Adipocyte (in vitro differentiated cells): ENCODE measurements at places on chromosomes 3 and 15.

GRCh38 chr3:169008776-169009358, 654.6 kb downstream of the MECOM start:
- no peak for DNase-seq

DNA sequence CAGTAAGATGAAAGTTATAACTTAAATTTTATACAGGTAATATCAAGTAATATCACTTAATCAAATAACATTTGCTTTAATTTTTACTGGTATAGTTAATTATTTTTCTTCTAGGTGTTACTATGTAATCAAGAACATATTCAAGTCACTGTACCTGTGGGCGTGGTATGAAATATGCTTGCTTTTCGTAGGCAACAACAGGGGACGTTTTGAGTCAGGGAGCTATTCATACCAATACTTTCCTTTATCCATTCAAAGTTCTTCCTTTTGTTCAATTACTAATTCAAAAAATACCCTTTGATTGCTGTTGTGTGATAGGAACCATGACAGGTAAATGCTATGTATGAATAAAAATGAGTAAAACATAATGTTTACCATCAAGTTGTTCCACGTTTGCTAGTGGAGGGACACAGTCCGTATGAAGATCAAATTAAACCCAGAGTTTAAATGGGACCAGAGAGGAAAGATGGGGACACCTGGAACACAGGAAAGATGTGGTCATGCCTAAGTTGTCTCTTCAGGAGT, 654.0 kb upstream of the KCNMB2 start:
- no peak for DNase-seq

DNA sequence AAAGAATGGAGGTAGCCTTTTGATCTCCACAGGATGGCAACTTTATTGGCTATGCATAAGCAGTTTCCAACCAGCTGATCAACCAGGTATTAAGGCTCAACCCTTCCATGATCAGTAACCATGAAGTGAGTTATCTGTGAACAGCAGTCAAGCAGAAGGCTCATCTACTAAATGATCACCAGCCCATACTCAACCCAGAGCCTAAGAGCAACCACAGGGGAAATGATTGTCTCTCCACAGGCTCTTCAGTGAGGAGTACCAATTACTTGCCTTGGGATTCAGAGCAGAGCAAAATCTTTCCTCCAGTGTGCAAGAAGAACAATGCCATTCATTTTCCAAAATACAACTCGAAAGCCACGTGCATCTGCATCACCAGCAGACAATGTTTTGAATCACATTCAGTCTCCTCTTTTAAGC, 754.8 kb downstream of the ROBO1 start:
- DNase-seq = no peak

DNA sequence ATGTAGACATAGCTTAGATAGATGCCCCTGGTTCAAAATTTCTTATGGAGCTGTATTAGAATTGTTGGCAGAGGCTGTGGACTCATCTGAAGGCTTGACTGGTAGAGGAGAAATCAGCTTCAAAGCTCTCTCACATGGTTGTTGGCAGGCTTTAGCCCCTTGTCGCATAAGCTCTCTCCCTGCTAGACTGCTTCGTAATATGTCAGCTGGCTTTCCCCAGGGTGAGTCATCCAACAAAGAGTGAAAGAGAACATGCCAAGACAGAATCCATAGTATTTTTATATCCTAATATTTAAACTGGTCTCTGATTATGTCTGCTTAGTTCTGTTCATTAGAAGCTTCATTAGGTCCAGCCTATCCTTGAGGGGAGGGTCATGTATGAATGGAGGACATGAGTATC, 427.4 kb upstream of the NAALADL2 start:
- DNase-seq = no peak

GRCh38 chr15:27491666-27492621, 521.0 kb downstream of the GABRG3 start:
- no peak for DNase-seq

- DNase-seq = no peak
These were observed 12.5 kb downstream of the GSK3B start for GRCh38 chr3:120081719-120082118.

DNA sequence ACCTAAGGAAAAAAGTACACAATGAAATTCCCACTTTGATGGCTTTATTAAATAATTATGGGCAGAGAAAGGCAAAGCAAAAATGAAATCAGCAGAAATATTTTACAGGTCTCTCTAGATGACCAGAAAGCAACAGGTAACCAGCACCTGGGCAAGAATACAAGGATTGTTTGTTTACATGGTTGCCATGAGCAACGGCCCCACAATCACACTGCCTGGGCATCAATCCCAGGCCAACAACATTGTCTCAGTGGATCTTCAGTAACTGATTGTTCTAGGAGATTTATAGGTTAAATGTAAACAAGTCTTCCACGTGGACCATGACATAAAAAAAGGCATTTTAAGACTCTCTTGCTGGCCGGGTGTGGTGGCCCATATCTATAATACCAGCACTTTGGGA, 82.6 kb downstream of the PDZRN3 start:
- no peak for DNase-seq

- DNase-seq = no peak
These were observed 37.7 kb upstream of the RAB6B start for GRCh38 chr3:133933097-133934024.

DNA sequence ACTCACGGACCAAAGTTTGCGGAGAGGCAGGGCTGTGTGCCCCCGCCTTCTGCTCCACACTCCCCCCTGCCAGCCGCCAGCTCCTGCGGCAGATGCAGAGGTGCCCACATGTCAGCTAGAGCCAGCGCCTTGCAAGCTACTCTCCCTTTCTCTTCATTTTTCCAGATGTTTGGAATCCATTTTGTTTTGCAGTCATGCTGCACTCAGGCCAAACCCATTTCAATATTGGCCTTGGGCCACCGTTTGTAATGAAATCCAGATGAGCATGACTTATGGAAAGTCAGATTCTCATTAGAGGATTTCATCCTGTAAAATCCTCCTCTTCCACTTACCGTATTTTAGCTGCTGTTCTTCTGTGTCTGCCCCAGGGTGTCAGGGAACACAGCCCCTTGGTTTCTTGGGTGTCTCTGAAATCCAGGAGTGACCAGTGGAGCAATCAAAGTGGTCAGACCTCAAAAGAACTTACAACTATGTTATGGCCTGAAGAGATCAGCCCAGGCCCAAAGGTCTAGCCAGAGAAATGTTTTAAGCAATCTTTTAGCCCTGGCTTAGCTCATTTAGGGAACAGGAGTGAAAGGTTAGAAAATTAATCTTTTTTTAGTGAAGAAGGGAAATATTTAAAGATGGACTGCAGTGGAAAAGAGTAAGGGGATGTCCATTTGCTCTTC, 65.8 kb downstream of the AAGAB start:
- DNase-seq = peak; percentile 93

DNA sequence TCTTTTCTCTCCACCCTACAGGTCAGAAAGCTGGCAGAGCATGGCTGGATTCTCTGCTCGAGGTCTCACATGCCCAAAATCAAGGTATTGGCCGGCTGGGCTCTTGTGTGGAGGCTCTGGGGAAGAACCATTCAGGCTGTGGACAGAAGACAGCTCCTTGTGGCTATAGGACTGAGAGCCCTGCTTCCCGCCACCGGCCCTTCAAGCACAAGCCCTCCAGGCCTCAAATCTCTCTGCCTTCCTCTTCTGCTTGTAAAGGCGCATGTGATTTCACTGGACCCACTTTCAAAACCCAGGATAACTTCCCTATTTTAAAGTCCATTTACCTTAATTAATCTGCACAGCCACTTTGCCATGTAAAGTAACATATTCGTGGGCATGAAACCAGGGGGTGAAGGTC, 36.2 kb upstream of the MGLL start:
- DNase-seq = no peak

DNA sequence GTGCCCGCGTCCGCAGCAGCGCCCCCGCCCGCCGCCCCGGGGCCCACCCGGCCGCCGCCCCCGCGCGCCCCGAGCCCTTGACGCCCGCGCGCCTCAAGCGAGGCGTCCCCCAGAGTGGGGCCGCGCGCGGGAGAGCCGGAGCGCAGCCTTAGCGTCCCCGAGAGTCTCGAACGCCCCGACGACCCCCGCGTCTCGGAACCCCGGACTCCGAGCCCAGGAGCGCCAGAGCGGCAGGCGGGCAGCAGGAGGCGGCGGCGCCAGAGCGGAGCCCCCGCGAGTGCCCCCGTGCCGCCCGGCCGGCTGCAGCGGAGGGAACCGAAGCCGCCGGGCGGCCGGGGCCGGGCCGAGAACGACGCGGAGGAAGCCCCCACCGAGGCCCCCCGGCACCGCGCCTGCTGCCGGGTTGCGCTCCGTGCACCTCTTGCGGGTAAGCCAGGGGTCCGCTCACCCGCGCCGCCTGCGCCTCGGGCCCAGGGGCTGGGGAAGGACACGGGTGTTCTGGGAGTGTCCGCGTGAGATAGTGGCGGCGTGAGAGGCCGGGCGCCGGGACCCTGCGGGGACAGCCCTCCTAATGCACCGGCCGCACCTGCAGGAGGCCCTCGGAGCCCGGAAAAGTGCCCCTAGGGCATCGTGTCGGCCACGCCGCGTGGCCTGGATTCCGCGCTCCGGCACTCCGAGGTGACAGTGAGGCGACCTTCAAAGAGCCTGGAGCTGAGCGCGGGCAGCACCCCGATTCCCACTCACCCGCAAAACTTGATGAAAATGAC, 52.0 kb upstream of the ULK4 start:
- peak; percentile 57 for DNase-seq

- no peak for DNase-seq
These were observed 146.3 kb downstream of the TMCO5A start for GRCh38 chr15:38080651-38081275.

DNA sequence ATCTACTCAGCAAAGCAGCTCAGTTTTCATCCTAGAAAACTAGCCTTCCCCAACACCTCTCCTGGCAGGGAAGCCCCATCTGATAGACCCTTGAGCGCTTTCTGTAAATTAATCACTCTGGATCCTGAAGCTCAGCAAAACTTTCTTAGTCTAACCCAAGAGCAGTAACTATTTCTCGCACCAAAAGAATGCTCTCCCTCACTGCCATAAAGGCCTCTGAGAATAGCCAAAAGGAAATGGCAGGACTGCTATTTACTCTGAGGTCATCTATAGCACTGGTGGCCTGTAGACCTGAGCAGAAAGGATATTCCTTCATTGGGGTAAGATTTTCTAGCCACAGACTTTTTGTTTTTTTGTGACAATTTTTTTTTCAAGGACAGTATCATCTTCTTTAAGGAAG, 345.8 kb upstream of the ADAMTS9 start:
- peak; percentile 3 for DNase-seq

- no peak for DNase-seq
These were observed 34.9 kb upstream of the CILP start for GRCh38 chr15:65246026-65246714.

DNA sequence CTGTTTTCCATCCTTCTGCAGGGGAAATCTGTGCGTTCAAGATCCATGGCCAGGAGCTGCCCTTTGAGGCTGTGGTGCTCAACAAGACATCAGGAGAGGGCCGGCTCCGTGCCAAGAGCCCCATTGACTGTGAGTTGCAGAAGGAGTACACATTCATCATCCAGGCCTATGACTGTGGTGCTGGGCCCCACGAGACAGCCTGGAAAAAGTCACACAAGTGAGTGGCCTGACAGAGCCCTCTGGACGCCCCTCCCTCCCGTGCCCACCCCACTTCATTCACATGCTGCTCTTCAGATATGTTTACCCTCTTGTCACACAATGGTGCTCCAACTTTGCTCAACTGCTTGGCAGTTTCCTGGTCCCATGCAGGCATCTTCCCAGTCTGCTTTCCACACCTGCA, 274.3 kb upstream of the TRIM42 start:
- DNase-seq = no peak

GRCh38 chr3:53142986-53143385, 12.8 kb upstream of the RFT1 start:
- DNase-seq = no peak
